ENCODE measurements at places on chromosomes 12 and 14.

- no peak for DNase-seq
Measured at GRCh38 chr12:8841778-8842177, 19.4 kb downstream of the A2ML1 start.

DNA sequence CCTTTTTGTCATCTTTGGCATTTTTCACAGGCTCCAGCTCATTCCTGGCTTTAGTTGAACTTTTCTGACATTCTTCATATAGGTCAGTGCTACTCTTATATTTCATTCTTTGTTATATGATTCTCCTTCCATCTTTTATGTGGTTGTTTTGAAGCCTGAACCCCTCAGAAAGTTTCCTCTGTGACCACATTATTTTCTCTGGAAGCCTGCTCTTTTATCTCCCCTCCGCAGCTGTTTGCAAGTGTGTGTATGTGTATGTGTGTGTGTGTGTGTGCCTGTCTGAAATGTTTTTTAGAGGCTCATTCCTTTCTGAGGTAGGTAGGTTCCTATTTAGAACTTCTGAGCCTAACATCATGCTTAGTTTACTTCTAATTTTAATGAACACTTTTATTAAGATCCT lies 47.6 kb downstream of the ANO4 start:
- DNase-seq = no peak

GRCh38 chr12:111873113-111873512 lies 31.1 kb downstream of the MAPKAPK5 start:
- no peak for DNase-seq

GRCh38 chr12:1873531-1874510 lies 44.6 kb downstream of the CACNA2D4 start:
- DNase-seq = no peak

DNA sequence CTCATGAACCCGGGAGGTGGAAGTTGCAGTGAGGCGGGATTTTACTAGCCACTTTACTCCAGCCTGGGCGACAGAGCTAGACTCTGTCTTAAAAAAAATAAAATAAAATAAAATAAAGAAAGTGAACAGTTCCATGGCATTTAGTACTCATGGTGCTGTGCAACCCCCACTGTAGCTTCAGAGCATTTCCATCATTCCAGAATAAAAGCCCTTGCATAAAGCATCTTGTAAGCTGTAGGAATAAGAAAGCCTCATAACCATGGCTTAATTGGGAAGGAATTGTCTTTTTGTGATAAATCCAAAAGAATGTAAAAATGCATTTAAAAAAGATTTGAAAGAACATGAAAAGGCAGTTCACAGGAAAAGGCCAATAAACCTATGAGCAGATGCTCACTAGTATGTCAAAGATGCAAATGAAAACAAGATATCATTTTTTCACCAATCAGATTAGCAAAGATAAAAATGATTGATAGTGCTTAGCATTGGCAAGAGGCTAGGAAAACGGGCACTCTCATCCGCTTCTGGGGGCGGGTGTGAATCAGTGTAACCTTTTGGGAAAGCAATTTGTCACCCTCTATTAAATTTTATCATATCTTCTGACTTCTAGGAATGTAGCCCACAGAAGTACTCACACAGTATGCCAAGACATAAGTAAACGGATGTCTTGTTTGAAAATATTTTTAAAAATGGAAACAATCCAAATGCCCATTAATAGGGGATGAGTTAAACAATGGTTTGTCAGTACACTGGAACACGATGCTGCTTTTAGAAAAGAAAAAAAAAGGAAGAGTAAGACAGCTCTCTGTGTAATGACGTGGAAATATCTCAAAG lies 46.6 kb downstream of the CFAP251 start:
- DNase-seq = peak; percentile 89

GRCh38 chr12:88448337-88448915 lies 131.8 kb downstream of the KITLG start:
- DNase-seq = no peak
